ENCODE measurements at places on chromosomes 6 and 20.

DNA sequence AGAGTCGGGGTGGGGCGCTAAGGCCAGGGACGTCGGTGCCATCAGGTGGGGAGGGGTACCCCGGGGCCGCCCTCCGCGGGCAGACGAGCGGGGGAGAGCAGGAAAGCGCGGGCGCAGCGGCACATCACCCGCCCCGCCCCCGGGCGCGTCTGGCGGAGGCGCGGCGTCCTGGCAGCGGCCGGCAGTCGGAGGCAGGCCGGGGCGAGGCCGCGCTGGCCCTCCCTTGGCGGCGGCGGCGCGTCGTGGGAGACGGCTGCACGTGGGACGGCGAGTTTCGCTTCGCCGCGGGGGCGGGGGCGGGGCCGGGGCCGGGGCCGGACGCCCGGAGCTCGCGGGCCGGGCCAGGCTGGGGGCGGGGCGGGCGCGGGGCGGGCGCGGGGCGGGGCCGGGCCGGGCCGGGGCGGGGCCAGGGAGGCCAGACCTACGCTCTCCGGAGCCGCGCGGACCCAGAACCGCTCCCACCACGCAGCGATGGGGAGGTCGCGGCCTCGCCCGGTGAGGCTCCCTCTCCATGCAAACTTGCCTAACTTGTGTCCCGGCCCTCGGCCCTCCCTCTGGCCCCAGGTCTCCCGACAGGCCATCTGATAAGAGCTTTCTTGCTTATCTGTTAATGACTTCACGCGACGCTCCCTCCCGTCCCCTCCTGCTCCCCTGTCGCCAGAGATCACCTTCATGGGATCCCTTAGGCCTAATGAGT, 12.5 kb downstream of the ITPR3 start:
- DNase-seq = no peak

DNA sequence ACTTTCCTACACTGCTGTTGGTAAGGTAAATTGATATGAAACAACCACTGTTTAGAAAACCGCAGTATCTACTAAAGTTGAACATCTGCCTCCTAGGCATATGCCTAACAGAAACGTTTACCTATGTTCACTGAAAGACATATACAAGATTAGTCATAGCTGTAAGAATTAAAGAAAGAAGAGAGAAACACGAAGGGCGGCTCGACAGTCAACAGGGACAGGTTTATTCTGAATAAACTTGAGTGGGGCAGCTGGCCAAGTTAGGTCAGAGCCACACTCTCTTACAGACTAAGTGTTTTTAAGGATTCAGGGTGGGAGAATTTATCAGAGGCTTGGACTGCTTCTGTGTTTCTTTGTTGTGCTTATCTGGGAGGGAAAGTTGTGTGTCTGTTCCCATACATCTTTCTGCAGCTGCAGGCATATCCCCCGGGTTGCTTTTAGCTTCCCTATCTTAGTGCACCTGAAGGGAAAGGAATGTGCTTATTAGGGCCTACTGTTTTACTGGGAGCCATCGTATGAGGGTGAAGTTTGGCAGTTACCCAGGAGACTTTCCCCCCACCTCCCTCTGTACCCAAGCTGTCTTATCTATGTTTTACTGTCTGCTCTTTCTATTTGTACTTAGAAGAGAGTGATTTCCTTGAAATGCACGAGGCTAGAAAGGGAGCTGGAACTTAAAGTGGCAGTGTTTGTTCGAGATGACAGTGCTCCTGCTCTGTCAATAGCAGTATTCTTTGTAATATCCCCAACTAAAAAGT, 20.4 kb downstream of the PROCR start:
- no peak for DNase-seq

DNA sequence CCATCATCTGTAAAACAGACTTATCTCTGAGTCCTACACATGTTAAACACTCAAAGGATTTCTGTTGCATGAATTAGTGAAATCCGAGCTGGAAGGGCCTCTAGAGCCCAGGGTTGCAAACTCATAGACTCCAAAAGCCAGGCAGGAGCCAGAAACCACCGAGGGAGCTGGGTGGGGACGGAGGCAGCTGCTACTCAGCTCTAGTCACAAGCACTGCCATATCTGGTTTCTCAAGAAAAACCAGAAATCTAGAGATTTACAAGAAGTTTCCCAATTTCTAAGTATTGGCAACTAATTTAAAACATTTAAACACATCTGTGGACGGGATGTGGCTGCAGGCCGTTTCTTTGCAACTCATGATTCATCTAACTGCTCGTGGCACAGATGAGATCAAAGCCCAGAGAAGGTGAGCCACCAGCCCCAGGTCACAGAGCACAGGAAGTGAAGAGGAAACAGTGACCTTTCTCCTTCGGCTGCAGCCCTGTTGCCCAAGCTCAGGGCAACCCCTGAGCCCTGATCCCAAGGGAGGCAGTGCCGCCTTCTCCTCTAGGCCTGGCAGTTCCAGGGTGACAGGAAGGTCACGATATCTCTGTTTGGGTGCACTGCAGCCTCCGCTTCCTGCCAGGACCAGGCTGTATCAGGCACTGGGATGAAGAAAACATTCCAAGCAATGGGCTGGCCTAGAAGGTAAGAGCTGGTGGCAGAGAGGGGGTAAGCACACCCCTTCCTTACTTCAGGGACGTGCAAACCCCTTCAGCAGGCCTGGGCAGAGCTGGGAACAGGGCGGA, 26.4 kb upstream of the PTGIS start:
- peak; percentile 69 for DNase-seq

DNA sequence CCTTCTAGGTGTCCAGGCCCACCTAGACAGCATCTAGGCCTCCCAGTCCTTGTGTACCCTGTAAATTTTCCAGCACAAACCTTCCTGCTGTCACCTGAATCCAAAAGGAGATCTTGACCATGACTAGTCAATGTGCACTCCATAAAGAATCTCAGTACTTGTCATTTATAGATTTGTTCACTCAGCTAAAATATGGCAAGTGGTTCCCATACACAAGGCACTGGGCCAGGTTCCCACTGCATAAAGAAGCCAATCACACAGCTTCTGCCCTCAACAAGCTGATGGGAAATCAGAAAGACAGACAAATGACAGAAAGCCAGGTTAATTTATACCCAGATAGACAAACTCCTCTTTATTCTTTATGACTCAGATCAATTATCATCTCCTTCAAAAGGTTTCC, 526.8 kb downstream of the CD83 start:
- no peak for DNase-seq

DNA sequence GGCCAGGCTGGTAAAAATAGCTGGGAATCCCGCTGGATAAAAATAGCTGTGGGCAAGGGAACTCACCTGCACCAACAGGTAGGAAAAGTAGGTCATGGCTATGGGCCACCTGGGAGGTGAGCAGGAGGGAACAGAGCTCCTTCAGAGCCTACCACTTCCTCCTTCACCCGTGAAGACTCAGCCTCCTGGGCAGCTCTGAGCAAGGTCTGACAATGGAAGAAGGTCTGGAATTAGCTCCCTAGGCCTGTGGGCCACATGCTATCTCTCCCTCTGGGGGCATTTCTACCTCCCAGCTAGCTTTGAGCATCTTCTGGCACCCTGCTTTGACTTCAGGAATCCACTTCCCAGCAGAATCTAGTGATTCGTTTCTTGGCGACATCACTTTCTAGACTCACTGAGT, 153.9 kb downstream of the MRPL14 start:
- DNase-seq = no peak

GRCh38 chr6:123895346-123895745, 91.7 kb downstream of the NKAIN2 start:
- DNase-seq = no peak

- DNase-seq = no peak
These were observed 474 bp downstream of the TSBP1 start for GRCh38 chr6:32371229-32371628.

DNA sequence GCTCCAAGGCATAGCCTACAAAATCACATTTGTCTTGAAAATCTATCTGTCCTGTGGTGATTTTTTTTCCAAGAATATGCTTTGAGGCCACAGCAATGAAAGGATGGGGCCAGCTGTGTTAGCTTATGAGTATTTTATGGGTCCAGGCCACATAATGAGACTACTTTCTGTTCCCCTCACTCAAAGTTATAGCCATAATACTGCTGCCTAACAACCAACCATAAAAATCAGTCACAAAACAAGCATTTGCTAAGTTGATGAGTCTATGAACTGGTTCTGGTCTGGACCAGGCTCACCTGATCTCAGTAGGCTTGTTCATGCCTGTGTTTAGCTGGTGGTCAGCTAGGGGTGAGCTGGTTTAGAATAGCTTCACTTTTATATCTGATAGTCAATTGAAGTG, 192.5 kb upstream of the PLCB4 start:
- DNase-seq = no peak

- no peak for DNase-seq
These were observed 91.9 kb upstream of the SIRPA start for GRCh38 chr20:1803061-1803931.

GRCh38 chr6:48560408-48560807, 449.4 kb upstream of the PTCHD4 start:
- DNase-seq = no peak

- no peak for DNase-seq
These were observed 41.8 kb upstream of the F13A1 start for GRCh38 chr6:6362056-6362840.

- no peak for DNase-seq
These were observed 112.9 kb upstream of the MLIP start for GRCh38 chr6:53998303-53998702.

- no peak for DNase-seq
These were observed 23.7 kb upstream of the QKI start for GRCh38 chr6:163390770-163391169.

GRCh38 chr6:118735320-118735719, 83.9 kb upstream of the CEP85L start:
- no peak for DNase-seq

GRCh38 chr6:148146717-148147462, 195.7 kb upstream of the SASH1 start:
- DNase-seq = no peak

DNA sequence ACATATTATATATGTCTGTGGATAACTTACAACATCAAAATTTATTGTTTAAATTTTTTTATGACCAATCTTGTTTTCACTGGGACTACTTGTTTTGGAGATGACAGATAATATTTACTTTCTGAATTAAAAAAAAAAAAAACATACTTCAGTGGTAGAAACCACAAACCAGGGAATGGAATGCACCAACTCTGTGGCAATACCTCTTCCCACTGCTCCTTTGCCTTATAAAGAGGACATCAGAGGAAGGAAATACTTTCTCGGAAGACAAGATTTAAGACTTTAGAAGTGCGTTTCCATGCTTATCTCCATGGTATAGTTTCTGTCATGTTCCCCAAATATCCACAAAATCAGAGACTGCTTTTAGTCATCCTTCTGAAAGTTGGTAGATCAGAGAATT, 1241.1 kb upstream of the EYS start:
- DNase-seq = peak; percentile 8
